NCI-H510A treated with DMSO at 0.1 percent for 48 hours (cell line): ENCODE measurements at places on chromosomes 6 and 20.
A peak's percentile ranks its signal among the peaks of the same experiment; 100 is the strongest.

- no peak for DNase-seq
Observed at GRCh38 chr20:658731-659291, 5.8 kb upstream of the SRXN1 start.

- no peak for DNase-seq
Observed at GRCh38 chr6:105993341-105994117, 92.6 kb upstream of the PRDM1 start.

- no peak for DNase-seq
Observed at GRCh38 chr20:63232235-63233060, 3.3 kb upstream of the BIRC7 start.

DNA sequence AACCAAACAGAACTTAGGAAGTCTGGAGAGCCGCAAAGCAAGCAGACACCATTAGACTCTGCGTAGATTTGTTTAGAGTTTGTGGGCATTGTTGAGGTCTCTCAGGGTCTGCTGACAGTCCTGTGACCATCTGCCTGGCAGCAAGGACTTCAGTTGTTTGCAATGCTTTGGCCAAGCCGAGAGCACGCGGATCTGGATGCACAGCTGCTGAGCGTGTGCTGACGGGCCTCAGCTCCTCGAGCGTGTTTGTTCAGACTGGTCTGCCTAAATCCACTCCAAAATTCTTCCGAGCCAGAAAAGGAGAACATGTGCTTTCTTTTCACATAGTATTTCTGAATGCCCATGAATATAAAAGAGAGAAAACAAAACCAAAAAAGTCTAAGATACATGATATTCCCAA lies 159.0 kb downstream of the ZNF217 start:
- DNase-seq, result peak; percentile 30

- DNase-seq, result peak; percentile 75
Observed at GRCh38 chr6:21596949-21597682, 3.6 kb downstream of the SOX4 start.

- DNase-seq, result no peak
Observed at GRCh38 chr20:47427746-47428145, 71.2 kb upstream of the ZMYND8 start.

- DNase-seq, result no peak
Observed at GRCh38 chr20:53996584-53997486, 73.6 kb downstream of the BCAS1 start.

GRCh38 chr20:47535088-47535487 lies 33.4 kb downstream of the NCOA3 start:
- DNase-seq, result no peak

GRCh38 chr6:9292975-9293374 lies 857.6 kb upstream of the SLC35B3 start:
- no peak for DNase-seq

- DNase-seq, result no peak
Observed at GRCh38 chr6:89348372-89348771, 4.2 kb downstream of the UBE2J1 start.

DNA sequence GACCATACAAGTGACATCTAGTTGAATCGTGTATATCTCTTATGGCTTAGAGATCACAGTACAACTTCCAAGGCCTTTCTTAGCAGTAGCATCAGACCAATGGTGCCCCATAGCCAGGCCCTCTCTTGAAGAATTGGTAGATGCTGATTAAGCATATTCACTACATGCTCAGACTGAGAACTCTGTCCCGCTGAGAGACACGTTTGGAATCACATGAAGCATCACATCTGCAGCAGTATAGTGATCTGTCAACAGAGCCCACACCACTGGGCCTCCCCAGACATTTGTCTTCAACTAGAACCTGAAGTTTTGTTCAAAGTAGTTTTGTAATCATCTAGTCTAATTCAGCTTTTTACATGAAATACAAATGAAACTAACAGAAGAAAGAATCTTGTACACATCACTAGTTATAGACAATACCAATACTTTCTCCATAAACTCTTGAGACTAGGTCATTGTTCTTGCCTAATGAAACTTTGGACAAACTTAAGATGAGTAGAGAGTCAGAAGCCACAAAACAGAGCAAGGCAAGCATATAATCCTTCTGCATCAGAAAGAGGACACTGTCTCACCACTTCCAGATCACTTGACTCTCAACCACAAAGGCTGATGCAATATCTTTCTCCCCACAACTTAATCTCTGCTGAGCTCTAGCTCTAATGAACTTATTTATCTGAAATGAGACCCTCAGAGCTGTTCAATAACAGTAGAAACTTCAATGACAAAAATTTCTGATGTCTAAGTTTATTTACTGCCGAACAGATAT lies 182.7 kb downstream of the TBX18 start:
- no peak for DNase-seq

- no peak for DNase-seq
Observed at GRCh38 chr20:2507875-2508630, 662 bp downstream of the ZNF343 start.

DNA sequence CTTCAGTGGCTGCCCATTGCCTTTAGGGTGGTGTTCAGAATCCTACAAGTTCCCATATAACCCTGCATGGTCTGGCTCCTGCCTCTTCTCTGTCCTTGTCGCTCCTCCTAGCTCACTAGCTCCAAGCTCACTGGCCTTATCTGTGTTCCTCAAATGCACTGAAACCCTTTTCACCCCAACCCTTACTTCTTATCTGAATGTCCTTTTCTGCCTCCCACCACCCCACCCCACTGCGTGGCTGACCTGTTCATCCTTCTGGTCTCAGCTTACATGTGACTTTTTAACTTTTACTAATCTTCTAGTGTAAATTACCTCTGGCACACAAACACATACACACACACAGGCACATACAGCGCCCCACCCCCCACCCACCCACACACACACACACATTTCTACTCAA lies 41.0 kb upstream of the GLP1R start:
- no peak for DNase-seq

GRCh38 chr6:119395192-119395591 lies 45.6 kb upstream of the MAN1A1 start:
- no peak for DNase-seq

DNA sequence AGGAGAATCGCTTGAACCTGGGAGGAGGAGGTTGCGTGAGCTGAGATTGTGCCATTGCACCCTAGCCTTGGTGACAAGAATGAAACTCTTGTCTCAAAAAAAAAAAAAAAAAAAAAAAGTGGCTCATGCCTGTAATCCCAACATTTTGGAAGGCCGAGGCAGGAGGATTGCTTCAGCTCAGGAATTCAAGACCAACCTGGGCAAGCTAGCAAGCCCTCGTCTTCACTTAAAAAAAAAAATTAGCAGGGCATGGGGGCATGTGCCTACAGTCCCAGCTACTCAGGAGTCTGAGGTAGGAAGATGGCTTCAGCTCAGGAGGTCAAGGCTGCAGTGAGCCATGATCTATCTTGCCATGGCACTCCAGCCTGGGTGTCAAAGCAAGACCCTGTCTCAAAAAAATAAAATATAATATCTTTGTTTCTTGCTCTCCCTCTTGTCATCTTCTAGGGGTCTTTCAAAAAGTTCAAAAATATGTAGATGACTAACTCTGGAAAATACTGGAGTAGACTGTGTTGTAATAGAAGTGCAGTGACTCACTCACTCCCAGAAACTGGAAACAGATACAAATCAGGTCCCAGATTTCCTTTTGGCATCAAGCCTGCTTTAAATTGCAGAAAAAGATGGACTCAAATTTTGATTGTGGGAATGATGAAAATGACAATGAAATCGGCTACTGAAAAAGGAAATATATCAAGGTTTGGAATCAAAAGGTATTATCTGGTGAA lies 2.8 kb upstream of the GINM1 start:
- no peak for DNase-seq

- DNase-seq, result no peak
Observed at GRCh38 chr20:36177716-36178115, 23.2 kb downstream of the EPB41L1 start.

GRCh38 chr6:147879031-147879580 lies 370.6 kb downstream of the SAMD5 start:
- DNase-seq, result no peak

GRCh38 chr20:16479666-16480065 lies 93.6 kb downstream of the KIF16B start:
- no peak for DNase-seq

DNA sequence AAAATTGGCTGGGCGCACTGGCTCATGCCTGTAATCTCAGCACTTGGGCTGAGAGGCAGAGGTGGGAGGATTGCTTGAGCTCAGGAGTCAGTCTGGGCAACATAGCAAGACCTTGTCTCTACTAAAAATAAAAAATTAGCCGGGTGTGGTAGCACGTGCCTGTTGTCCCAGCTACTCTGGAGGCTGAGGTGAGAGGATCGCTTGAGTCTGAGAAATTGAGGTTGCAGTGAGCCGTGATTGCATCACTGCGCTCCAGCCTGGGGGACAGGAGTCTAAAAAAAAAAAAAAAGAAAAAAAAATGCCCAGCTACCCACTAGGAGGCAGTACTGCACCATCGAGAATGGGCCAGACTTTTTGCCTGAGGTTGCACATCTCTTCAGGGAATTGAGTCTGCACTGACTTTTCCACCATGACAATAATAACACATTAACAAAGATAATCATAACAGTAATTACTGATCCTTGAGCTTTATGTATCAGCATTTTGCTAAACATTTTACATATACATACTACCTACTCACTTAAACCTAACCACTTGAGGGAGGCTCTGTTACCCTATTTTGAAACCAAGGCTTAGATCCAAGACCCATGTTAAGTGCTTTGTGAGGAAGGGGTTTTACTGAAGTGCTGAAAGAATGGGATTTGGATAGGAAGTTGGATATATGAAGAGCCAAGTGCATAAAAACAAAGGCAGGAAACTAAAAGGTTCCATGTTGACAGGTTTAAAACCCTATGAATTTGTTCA lies 21.0 kb downstream of the SRSF3 start:
- DNase-seq, result peak; percentile 56

- no peak for DNase-seq
Observed at GRCh38 chr6:89895276-89895874, 1.1 kb downstream of the GJA10 start.

GRCh38 chr20:1536893-1537730 lies 20.4 kb downstream of the SIRPD start:
- DNase-seq, result no peak
